HFFc6 (cell line): ENCODE measurements at places on chromosomes 7 and 10.
A peak's percentile ranks its signal among the peaks of the same experiment; 100 is the strongest.

- peak; percentile 63 for DNase-seq
These were observed 19.3 kb downstream of the IL15RA start for GRCh38 chr10:5958077-5958476.

- DNase-seq = no peak
These were observed 755.4 kb downstream of the KCNMA1 start for GRCh38 chr10:76882245-76882644.

DNA sequence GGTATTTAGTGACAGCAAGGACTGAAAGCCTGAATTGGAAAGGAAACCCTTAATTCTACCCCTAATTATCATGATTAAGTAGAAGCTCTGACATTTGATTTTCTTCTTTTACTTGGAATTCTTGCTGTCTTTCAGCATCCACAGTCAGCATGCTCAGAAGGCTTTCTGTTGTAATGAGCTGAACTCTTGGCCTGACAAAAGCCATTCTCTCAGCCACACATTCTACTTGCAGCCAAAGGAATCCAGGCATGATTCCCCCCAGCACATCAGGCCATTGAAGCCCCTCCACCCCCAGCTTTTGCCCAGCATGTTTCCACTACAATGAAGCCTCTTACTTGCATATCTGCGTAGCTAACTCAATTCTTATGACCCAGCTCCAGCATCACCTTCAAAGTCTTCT is 94.3 kb upstream of the FRMD4A start:
- no peak for DNase-seq

- no peak for DNase-seq
These were observed 98.9 kb downstream of the ANKRD61 start for GRCh38 chr7:6130007-6130587.

GRCh38 chr10:85147346-85148250 is 819.2 kb downstream of the CCSER2 start:
- no peak for DNase-seq
